CD4-positive, alpha-beta T cell treated with Interleukin-4 for 1 hour (primary cell): ENCODE measurements at places on chromosomes 13 and 19.

GRCh38 chr13:36736119-36736726 lies 62.4 kb downstream of the SERTM1 start:
- DNase-seq = no peak

DNA sequence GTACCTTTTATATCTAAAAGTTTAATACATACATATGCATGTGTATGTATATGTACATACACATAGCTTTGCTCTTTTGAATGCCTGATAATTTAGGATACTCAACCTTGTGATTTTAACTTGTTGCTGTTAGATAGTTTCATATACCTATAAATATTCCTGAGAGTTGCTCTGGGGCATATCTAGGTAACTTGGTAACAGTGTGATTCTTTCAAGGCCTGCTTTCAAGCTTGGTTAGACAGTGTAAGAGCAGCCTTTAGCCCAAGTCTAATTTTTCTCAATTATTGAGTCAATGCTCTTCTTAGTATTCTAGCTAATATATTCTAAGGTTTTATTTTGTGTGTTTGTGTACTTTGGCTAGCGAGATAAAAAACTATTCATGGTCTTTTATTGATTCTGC lies 762.1 kb upstream of the MIR17HG start:
- DNase-seq = no peak

DNA sequence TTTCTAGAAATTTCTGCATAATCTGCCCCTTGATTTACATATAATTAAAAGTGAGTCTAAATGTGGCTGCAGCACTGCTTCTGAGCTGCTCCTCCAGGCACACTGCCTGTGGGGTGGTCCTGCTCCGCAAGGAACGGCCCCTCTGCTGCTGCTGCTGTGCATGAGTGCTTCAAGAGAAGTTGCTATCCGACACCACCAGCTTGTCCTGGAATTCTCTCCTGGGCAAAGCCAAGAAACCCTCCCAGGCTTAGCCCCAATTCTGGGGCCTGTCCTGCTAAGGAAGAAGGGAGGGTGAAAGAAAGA lies 7.5 kb upstream of the PDCD5 start:
- DNase-seq = no peak

DNA sequence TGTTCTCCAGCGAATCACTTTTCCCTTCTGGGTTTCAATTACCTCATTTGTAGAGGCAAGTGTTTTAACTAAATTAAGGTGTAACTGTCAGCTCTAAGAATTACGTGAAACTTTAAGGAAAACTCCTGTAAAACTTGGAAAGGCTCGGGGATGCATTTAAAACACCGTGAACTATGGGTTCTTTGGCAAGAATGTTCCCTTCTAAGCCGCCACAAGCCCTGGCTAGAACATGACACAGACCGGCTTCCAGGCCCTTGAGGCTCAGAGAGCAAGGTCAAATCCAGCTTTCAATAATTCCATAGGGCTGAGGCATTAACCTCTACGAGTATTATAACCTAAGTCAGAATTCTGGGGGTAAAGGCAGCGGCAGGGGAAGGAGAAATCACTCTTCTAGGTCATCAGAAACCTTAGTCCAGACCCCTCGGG lies 685 bp downstream of the VWA8 start:
- no peak for DNase-seq

- DNase-seq = no peak
Observed at GRCh38 chr13:42049454-42049813, 986 bp downstream of the DGKH start.

DNA sequence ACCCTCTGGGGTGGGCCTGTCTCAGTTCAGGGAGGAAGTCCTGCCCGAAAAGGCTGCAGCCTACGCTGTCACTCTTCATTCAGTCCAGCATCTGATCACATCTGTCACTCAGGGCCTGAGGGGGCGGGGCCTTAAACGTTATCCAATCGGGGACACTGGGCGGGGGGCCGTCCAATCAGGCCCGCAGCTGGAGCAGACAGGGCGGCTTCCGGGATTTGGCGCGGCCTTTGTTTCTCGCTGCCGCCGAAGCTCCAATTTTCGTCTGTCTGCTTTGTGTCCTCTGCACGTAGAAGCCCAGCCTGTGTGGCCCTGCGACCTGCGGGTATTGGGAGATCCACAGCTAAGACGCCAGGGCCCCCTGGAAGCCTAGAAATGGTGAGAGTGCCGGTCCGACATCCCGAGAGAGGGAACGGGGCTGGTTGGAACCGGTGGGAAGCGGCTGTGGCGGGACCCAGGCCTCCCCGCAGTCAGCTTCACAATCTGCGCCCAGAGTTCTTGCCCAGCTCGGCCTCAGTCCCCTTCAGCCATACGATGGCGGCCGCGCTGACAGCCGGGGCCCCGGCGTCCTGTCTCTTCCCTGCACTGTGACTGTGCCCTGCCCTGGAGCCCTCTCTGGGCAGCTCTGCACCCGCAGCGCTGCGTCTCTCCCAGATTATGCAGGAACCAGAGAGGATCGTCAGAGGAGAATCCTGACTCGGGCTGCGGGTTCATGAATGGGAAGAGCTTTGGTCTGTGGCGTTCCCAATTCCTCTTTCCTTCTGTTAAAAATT lies at the start of gene ZNF730:
ZNF730 (plus strand) TSS at position 224 of the 770 bp plus-strand sequence; CDS start at position 373, 149 bp downstream.
- DNase-seq = peak; percentile 73

DNA sequence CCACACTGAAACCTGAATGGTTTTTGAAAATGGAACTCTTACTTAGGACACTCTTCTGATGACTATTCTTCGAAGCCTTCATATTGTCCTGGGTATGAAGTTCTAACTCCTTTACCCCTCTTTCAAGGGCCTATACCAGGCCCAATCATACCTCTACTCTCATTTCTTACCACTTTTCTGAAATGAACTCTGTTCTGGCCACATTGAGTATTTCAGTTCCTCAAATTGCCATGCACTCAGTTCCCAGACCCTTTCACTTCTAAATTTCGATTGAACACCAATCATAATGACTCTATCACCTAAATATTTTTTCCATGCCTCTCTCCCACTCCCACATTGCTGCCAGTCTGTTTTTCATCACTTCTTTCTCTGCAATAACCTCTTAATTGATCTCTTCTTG lies 53.7 kb downstream of the LACC1 start:
- no peak for DNase-seq

DNA sequence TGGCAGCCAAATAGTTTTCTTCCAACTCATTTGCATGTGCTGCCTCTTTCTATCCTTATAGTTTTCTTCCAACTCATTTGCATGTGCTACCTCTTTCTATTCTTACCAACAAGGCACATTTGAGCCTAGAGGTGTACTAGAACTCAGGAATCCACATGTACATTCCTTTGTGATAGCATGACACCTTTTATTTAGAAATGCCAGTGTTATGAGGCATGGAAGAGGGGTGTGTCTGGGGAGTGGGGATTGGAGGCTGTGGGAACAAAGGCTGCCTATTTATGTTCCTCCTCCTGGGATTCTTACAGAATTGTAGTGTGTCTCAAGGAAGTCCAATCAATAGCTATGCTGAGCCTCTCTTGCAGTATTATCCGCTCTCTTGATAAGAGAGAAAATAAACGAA lies 966.7 kb downstream of the PCDH17 start:
- DNase-seq = no peak

DNA sequence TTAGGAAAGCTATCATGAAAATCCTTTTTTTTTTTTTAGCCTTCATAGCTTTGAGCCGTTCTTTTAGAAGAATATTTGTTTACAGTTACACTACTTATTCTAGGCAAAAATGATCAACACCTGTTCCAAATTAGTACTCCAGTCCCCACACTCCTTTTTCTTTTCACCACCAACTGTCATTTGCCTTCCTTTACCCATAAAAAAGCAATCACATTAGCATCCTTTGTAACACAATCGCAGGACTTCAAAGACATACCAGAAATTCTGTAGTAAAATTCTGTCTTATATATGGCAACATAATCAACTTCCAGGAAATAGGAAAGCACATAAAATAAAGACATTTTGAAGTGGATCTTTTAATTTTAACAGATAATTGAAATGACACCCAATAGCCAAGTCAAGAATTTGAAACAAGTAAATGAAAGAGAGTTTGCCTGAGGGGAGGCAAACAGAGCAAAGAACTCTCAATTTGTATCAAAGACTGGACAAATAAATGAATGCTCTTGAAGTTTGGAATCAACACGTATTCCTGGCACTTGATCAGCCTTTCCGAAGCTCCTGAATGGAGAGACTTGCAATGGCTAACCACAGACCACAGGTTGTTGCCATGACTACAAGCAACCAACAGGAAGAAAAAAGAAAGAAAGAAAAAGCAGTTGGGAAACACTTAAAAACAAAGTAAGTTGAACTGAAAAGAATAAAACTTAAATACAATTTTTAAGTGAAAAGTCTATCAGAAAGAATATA lies 206.8 kb downstream of the PCDH9 start:
- DNase-seq = no peak

DNA sequence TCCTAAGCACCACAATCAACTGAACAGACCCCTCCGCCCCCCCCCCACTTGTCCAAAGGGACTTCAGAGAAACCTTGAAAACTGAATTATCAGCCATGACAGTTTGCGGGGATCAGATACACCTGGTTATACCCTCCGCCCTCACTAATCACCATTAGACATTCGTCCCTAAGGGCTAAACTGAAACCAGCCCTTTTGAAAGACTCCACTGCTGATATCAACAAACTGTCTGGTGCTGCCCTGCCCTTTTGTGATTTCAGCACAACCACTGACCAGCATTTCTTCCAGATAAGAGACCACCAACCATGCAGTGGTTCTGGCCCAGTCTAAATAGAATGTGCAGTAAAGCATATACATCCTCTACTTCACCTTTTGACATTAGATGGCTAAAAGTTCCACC lies 1422.9 kb downstream of the EFNB2 start:
- DNase-seq = no peak

DNA sequence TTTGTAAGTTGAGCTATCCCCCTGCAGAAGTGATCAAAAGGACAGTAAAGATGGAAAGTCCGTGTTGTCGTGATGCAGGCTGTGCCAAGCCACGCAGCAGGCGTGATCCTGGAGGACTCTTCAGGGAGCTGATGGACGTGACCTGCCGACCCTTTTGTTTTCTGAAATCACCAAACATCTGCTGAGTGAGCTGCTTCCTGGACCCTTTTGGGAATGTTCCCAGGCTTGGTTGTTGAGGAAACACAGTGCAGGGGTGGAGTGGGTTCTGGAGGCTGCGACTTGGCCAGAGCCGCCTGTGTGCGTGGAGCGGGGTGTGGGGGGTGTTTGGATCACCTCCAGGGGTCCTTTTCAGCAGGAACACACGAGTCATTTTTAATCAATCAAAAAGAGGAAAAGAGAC lies 15.4 kb upstream of the CPAMD8 start:
- no peak for DNase-seq

GRCh38 chr13:19795956-19796355 lies 13.2 kb upstream of the PSPC1 start:
- no peak for DNase-seq

- DNase-seq = no peak
Observed at GRCh38 chr13:52808842-52809219, 39.6 kb downstream of the PCDH8 start.
